NCI-H774 (cell line): ENCODE measurements at places on chromosomes 11 and 22.
A peak's percentile ranks its signal among the peaks of the same experiment; 100 is the strongest.

DNA sequence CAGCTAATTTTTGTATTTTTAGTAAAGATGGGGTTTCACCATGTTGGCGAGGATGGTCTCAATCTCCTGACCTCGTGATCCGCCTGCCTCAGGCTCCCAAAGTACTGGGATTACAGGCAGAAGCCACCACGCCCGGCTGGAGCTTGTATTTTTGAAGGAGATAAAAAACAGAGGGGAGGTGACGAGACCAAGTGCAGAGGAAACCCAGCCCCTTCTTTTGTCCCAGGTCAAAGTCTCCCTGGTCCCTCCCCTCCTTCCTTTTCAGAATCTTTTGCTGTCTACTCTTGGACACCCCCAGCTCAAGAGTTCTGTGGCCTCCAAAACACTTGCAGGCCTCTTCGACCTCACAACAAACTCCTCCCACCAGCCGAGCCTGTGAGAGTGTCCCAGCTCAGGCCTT lies 12.2 kb upstream of the TMEM184B start:
- DNase-seq = no peak

DNA sequence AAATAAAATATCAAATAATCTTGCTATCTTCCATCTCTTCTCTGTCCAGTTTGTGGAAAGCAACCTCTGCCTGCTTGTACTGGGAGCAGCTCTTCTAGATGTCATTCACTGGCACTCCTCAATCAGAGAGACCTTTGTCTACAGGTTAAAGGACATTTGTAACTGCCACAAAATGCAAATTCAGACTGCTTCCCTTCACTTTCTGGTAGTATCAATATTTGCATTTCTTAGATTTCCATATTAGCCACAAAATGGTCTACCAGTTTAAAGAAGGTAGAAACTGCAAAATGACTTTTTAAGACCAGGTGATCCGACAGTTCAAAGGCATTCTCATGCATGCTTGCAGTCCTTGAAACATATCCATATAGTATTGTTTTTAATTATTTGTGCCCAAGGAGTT lies 51.7 kb upstream of the RCN1 start:
- DNase-seq = no peak

DNA sequence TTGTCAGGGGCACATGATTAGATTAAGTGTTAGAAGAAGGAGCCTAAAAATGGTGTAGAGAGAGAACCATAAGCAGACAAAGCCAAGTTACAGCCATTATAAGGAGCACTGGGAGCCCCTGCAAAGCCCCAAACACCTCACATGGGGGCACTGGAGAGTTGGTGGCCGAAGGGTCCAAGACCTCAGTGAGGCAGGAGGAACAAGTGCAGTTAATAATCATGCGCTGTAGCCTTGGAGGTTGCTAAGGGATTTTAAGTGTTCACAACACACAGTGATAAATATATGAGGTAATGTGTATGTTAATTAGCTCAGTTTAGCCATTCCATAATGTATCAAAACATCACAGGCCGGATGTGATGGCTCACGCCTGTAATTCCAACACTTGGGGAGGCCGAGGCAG lies 54.4 kb upstream of the JAM3 start:
- peak; percentile 82 for DNase-seq

GRCh38 chr11:128627666-128628324 lies 40.4 kb upstream of the ETS1 start:
- DNase-seq = no peak

GRCh38 chr11:45725776-45726492 lies 60.5 kb upstream of the CHST1 start:
- DNase-seq = no peak

DNA sequence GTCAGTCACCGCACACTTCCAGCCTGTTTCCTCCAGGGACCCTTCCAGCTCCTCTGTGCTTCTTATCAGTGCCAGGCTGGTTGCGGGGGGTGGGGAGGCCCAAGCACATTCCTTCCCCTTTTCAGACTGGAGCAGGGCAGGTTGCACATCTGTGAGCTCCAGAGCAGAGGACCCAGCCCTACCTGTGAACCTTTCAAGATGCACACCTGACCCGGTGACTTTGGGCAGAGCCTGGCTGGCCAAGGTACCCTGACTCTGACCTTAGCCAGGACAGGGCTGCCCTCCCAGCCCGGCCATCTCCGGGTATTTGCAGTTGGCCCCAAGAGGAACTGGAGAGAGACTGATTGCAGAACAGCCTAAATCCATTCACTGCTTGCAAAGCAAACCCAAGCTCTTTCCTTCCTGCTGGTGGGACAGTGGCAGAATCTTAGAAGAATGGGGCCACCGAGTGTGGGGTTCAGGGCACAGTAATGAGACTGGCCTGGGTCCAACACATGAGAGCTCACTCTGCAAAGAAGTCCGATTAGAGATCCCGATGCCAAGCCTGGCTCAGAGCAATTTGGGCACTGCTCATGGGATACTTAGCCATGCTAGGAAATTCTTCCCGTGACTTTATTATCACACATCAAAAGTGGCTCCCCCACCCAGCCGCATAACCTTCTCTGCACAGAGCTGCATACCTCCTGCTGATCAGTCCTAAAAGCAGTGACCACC lies 64.7 kb upstream of the CCND1 start:
- no peak for DNase-seq

GRCh38 chr11:112163875-112164685 lies at the start of gene IL18:
Gene IL18, minus strand, starts transcription at chr11:112164094. Its CDS starts 9,041 bp downstream, at chr11:112155053.
- no peak for DNase-seq

DNA sequence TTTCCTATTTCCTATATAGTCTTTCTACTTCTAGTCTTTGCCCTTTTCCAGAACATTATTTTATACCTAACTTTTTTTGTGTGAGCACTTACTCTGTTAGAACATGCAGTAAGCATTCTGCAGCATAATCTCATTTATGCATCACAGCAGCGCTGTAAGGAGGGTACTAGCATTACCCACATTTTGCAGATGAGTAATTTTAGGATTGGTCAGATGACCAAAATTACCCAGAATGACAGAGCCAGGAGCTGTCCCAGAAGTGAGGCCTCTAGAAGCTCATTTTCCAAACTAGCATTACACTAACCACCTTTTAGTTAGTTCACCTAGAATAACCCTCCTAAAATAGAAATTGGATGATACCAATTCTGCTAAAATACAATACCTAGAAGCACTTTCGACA lies 47.1 kb upstream of the ARHGAP32 start:
- no peak for DNase-seq

GRCh38 chr11:45272701-45273100 lies 13.4 kb downstream of the SYT13 start:
- DNase-seq = peak; percentile 48

- DNase-seq = no peak
Measured at GRCh38 chr22:38716826-38717225, 11.1 kb downstream of the GTPBP1 start.

DNA sequence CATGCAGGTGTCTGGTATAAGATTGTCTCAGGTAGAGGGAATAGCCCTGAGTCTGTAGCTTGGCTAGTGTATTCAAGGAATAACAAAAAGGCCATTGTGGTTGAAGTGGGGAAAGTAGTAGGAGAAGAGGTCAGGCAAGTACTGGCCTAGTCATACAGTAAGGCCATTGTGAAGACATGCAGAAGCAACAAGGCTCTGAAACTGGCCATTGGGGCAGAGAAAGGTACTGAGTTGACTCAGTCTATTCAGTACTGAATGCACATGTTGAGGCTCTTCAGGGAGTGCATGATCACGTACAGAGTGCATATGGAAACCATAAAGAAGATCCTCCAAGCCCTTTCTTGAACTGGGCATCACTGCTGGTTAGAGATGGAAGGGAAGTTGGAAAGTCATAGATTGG lies 477.6 kb downstream of the SOX6 start:
- no peak for DNase-seq

GRCh38 chr11:28123151-28123581 lies 15.0 kb downstream of the METTL15 start:
- no peak for DNase-seq

GRCh38 chr22:42959576-42960509 lies 55.1 kb downstream of the PACSIN2 start:
- no peak for DNase-seq

DNA sequence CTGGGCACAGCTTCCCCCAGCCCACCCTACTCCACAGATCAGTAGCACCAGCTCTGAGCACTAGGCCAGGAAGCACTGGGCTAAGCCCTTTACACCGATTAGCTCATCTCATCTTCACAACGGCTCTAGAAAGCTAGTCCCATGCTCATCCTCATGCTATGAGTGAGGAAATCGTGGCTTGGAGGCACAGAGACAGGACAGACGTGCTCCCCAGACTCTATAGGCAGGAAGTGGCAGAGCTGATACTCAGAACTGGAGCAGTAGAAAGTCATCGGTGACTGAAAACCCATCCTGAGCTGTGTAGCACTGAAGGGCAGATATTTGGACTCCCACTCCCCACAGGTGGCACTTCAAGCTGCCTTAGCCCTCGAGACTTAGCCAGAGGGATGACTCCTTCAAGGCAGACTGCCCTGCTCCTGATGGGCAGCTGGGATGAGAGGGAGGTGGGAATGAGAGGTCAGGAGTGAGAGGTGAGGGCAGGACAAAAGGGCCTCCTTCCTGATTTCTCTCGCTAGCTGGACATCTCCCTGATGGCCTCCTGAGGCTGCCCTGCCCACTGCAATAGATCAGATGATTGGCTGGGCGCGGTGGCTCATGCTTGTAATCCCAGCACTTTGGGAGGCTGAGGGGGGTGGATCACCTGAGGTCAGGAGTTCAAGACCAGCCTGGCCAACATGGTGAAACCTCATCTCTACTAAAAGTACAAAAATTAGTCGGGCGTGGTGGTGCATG lies 9.7 kb downstream of the CD5 start:
- no peak for DNase-seq

GRCh38 chr22:50314455-50315288 lies 7.2 kb upstream of the PLXNB2 start:
- DNase-seq = no peak

- DNase-seq = no peak
Measured at GRCh38 chr11:126948563-126948962, 52.0 kb downstream of the KIRREL3 start.

GRCh38 chr11:60221181-60221580 lies 21.8 kb downstream of the MS4A4E start:
- no peak for DNase-seq

- DNase-seq = no peak
Measured at GRCh38 chr11:85619499-85619898, 7.6 kb downstream of the DLG2 start.

DNA sequence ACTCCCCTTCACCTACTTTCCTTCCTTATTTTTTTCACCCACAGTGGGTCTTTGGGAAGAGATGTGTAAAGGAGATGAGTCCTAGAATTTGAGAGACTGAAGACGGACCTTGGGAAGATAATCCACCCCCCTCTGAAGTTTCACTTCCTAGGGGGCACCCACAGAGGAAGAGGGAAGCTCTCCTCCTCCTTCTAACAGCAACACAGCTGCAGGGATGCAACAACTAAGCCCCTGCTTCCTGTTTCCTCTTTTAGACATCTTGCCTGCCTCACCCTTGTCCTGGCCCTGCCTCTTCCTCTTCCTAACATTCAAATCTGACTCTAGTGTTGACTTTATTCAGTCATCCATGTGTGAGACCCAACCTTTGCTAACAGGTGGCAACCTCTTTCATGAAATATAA lies 424.6 kb downstream of the BUD13 start:
- DNase-seq = no peak

DNA sequence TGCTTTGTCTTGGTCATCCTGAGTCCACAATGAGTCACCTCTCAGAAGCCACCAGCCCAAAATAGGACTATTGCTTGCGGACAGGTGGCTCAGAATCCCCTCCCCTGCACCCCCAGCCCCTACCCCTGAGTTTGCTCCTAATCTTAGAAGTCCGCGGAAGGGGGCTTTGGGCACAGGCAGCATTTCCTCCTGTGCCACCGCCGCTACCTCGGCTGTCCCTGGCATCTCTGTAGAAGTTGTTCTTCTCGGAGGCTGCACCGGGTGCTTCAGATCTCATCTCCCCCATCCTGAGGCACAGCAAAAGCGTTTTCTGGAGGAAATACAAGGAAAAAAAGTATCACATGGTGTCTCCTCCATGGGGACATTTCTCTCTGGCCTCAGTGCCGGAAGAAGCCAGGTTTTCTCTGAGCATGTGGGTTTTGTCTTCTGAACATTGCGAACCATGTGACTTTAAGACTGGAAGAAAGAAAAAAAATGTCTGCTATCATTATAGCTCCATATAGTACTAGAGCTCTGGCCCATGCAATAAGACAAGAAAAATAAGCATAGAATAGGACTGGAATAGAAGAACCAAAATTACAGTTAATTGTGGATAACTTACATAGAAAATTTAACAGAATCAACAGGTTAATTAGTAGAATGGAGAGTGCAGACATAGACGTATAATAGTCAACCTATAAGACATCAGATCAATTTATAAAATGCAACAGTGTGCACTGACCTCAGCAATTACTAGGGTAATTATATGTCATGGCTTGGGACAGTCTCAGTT lies 63.2 kb downstream of the SHISAL1 start:
- no peak for DNase-seq

DNA sequence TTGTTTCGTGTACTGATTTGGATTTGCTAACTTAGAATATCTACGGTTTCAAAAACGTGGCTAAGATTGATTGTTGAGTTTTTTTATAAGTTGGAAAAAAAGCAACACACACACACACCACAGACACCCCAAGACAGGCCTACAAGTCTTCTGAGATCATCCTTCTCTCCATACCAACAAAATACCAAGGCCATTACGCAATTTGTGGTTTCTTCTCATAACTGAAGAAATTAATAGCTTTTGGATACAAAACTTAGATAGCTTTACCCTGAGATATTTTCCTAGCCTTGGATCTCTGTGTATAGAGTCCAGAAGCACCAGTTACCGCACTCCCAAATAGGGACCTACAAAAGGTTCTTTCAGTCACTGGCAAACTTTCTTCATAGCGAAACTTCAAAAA lies 113.6 kb downstream of the SIK3 start:
- DNase-seq = no peak

DNA sequence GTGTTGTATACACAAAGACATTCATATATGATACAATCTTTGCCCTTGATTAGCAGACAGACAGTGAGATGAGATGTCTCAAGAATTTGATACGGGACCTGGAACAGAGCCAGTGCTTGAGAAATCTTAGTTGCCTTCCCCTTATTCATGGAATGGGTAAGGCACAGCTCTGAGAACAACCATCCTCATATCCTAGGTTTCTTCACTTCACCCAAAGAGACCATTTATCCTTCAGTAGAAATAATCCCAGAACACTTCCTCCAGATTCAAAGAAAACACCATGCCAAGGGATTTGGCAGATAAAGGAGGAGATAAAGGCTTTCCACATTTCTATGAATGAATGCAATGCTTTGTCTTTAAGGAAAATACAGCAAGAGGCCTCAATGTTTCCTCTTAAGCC lies 8.8 kb upstream of the IZUMO1R start:
- no peak for DNase-seq

DNA sequence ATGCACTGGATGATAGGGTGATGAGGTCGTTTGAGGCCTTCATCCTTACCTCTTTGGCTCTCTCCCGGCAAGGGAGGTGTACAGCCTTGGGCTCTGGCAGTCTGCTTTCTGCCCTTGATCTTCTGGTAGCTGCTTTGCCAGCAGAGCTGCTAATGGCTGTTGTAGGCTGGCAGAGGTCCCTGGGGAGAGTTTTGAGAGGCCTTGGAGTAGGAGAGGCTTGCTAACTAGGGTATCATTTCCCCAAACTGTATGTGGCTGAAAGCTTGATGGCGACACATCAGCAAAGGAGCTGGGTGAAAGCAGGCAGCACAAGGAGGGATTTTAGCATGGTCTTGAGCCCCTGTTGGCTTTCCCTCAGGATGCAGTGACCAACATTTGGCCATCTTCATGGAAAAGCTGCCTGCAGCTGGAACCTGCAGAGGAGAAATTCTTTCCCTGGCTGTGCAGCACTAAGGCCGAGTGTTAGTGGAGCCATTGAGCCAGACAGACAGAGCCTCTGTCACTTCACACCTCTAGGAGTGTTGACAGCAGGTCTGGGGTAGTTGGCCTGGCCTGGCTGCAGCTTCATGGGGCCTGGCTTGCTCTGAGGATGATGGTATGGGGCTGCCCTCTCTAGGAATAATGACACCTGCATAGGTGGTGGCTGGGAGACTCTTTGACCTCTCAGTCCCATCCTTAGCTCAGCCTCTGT lies 3.5 kb upstream of the AMPD3 start:
- DNase-seq = no peak
